ENCODE measurements at places on chromosomes 11 and 22.

GRCh38 chr11:50098186-50098725, 65.6 kb downstream of the OR4C45 start:
- no peak for DNase-seq

GRCh38 chr11:130131961-130132850, 27.4 kb upstream of the ST14 start:
- peak; percentile 10 for DNase-seq

DNA sequence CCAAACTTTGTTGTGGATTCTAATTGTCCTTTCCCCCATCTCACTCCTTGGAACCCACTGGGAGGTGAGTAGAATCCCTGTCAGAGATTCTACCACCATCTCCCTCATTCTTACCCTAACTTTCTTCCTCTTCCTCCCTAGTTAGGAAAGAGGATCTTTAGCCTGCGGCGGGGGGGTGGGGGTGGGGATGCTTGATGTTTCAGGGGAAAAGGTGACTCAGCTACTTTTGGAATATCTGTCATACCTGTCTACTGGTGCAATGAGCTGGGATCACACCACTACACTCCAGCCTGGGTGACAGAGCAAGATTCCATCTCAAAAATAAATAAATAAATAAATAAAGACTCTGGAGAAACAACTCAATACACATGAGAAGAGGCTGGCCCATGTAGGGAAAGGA, 6.4 kb downstream of the CCT8L2 start:
- no peak for DNase-seq

DNA sequence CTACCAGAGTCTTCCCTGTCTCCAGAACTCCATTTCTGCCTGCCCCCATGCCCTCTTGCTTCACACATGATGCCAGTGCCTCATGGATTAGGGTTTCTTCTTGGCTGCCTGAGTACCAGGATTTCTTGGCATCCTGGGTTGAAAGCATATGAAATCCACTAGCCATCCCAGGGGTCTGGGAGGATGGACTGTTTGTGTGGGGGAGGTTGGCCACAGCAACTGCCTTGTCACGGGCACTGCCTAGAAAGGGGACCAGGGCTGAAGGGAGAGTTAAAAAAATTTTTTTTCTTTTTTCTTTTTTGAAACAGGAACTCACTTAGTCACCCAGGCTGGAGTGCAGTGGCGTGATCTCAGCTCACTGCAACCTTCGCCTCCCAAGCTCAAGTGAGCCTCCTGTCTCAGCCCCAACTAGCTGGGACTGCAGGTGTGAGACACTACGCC, 4.2 kb downstream of the USP35 start:
- no peak for DNase-seq

DNA sequence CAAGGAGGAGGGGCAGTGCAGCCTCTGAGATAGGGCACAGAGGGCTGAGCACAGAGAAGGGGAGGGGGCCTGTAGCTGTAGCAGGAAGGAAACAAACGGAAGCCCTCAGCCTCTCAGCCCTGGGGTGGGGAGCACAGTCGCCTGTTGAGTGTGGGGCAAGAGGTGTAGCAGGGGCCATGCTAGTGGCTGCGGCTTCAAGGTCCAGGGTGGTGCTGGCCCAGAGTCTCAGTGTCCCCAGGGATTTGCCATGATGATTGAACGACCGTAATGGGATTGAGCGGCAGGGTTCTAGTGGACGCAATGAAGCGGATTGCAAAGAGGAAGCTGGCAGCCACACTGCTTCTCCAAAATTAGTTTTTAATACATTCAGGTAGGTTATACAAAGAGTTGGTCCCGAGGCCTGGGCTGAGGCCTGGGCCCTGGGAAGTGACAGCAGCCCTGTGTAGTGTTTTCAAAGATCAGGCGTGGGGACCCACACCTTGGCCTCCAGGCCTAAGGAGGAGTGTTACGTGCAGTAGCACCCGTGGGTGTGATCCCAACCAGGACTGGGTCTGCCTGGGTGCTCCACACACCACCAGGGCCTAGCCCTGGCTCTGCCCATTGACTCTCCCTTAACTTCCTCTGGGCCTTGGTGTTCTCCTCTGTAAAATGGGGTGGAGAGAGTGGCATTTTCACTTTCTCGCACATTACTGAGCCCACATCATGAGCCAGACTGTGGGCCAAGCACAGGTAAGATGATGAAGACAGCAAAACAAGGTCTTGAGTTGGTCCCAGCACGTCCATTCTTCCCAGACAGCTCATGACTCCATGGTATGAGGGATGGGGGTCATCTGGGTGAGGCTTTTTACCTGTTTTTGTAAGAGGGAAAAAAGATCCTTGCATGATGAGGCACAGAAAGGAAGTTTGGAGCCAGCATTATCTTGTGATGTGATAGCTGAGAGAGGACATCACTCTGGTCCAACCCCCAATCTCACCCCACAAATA, 13.1 kb downstream of the LRRC32 start:
- no peak for DNase-seq
